Activated naive CD4-positive, alpha-beta T cell treated with Interleukin-2 at 50 U/mL for 16 hours (primary cell): ENCODE measurements at places on chromosomes 13 and 19.

DNA sequence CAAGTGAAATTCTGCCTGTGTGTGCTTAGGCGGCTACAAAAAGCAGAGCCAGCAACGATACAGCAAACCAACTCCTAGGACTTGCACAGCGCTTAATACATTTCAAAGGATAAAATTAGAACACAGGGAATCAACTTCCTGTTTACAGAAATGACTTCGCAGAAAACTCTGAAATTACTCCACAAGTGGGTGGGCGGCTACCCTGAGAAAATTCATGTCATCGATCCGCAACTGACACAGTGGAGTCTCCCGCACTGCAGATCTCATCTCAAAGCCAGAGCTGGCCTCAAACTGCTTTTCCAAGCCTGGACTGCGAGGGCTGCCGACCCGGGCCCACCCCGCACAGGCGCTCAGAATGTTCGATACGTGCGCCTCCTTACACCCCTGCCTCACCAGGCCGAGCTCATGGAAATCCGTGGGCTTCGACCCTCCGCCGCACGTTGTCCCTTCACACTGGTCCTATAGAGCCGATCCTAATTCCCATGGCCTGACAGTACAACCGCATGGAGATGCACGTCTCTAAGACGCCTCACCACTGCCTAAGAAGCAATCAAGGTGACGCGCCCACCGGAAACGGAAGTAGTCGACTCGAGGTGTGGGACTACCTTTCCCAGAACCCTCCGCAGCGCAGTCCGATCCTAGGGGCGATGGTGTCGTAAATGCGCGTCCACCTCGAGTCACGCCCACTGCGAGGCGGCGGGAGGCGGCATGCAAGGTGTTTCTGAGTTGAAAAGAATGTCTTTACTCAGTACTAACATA lies at the start of gene ZNF229:
Gene ZNF229 (minus strand): TSS at position 557 of the 759 bp plus-strand sequence. CDS start 5,625 bp downstream, outside the sequence.
- peak; percentile 57 for DNase-seq

- no peak for DNase-seq
These were observed 564.1 kb downstream of the DCT start for GRCh38 chr13:93915269-93915809.

DNA sequence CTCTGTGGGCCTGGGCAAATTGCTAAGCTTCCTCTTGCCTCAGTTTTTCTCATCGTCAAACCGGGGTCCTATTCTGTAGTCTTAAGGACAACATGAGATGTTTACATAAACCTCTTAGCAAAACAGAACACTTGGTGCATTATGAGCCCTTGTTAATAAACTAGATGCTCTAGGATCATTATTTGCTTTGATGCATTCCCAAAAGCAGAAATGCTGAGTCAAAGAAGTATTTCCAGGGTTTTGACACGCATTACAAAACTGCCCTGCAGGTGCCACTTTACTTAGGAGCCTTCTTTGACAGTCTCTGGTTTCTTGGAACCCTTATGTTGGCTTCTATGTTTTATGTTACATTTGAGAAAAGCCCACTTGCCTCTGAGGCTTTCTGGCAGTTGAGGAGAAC lies 12.1 kb downstream of the AKAP11 start:
- DNase-seq: no peak

DNA sequence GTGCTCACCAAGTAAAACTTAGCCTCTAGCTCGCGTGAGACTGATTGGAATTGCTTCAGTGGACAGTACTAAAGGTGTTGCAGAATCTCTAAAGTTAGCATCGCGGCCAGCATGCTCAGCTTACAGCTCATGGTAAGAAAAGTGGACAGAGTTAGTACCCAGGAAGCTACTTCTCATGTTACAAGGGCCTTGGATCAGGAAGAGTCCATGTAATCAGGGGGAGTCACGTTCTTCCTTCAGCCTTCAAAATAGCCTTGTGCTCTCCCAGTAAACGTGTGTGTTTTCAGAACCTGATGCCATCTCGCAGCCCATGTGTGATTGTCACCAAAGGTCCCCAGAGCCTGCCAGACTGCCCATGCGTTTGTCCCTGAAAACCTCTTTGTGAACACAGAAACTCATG lies 195.8 kb upstream of the RNF113B start:
- no peak for DNase-seq

- DNase-seq: no peak
These were observed 595 bp downstream of the ZNF440 start for GRCh38 chr19:11814700-11815035.

- DNase-seq: no peak
These were observed 1.7 kb downstream of the ANKRD24 start for GRCh38 chr19:4183967-4184717.

- no peak for DNase-seq
These were observed 753.9 kb downstream of the OLFM4 start for GRCh38 chr13:53782488-53782961.

DNA sequence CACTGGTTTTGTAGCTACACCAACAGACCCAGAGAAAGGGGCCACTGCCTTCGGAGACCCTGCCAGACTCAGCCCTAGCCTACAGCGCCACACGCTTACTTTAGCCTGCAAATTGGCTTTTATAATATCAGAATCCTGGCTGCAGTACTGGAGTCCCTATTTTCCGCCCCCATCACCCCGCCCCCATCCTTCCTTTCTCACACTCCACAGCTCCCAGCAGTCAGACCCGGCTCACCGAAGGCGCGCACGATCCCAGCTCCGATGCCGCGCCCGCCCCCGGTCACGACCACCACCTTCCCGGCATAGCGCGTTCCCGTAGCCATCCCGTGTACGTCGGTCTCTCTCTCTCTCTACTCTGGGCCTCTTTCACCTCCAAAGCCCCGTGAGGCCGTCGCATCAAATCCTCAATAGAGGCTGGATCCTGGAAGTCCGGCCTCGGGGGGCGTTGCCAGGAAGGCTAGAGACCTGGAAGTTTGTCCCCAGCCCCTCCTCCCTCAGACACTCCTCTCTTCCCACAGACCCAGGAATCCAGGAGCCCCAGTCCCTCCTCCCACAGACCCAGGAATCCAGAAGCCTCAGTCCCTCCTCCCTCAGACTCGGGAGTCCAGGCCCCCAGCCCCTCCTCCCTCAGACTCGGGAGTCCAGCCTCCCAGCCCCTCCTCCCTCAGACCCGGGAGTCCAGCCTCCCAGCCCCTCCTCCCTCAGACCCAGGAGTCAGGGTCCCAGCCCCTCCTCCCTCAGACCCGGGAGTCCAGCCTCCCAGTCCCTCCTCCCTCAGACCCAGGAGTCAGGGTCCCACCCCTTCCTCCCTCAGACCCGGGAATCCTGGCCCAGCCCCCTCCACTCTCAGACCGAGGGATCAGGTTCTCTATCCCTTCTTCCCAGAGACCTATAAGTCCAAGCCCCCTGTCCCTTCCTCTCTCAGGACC lies at the start of gene HSD17B14:
Gene HSD17B14 (minus strand): TSS at position 403 of the 929 bp plus-strand sequence. CDS start 80 bp downstream, at position 323.
- no peak for DNase-seq

DNA sequence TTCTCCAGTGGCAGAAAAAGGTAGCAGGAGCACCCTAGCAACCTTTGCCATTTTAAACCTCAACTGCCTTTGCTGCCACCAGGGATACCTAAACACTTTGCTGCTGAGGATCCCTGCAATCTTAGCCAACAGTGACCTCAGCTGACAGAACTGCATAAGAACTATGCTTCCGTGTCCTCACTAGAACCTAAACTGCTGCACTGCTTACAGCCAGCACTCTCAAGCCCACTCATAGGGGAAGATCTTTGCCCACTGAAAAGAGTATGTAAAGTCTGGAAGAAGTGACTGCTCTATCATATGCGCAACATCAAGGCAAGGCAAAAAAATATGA lies 270.0 kb upstream of the PCDH20 start:
- DNase-seq: no peak

DNA sequence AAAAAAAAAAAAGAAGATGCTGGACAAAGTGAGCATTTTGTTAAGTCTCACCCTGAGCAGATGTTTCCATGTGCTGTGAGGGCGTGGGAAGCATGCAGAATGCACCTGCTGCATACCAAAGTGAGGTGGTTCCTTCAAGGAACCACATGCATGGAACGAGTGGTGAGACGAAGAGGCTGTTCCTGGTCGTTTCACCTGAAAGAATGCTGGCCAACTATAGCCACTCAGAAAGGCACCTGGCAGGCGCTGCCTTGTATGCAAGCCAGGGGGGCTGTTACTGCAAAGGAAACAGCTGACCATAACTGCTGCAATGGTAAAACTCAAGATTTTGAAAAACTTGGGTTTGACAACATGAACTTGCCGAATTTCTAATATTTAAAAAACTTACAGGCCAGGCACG lies 14.7 kb downstream of the MIER2 start:
- no peak for DNase-seq

GRCh38 chr19:3494051-3494450 lies 6.4 kb downstream of the DOHH start:
- peak; percentile 28 for DNase-seq

- no peak for DNase-seq
These were observed 5.6 kb upstream of the SIGLEC9 start for GRCh38 chr19:51119101-51119500.

DNA sequence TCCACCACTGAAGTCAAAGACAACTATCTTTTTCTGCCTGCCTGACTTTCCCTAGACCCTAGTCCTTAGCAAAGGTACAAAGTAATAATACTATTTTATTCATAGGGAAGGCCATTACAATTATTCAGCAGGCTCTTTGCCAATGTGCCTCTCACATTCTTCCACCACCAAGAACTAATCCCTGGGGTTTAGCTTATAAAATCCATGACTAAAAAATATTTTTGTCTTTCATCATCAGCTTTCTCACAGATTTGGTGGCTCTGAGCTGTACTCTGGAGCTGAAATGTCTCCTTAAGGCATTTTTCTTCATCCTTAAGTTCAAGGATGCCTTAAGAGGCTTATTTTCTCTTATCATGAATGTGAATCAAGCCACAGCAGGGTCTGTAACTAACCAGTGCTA lies 96.1 kb downstream of the OXGR1 start:
- no peak for DNase-seq

DNA sequence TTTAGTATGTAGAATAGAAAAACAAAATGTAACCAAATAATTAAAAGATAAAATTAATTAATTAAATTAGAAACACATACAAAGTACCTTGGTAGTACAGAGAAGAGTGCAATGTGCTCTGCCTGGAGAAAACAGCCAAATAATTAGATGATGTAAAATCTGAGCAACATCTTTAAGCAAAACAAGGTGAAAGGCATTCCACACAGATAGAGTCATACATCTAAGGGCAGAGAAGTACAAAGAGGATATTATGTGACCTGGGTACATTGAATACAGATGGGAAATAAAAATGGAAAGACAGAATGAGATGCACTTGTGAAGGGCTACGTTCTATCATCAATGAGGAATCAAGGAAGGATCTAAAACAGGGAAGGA lies 25.2 kb upstream of the FNDC3A start:
- no peak for DNase-seq

GRCh38 chr13:94559222-94559795 lies 36.6 kb downstream of the TGDS start:
- DNase-seq: no peak

- no peak for DNase-seq
These were observed 17.1 kb upstream of the GPC5 start for GRCh38 chr13:91381371-91381770.

GRCh38 chr19:39969681-39970424 lies 1.1 kb upstream of the PSMC4 start:
- peak; percentile 5 for DNase-seq

DNA sequence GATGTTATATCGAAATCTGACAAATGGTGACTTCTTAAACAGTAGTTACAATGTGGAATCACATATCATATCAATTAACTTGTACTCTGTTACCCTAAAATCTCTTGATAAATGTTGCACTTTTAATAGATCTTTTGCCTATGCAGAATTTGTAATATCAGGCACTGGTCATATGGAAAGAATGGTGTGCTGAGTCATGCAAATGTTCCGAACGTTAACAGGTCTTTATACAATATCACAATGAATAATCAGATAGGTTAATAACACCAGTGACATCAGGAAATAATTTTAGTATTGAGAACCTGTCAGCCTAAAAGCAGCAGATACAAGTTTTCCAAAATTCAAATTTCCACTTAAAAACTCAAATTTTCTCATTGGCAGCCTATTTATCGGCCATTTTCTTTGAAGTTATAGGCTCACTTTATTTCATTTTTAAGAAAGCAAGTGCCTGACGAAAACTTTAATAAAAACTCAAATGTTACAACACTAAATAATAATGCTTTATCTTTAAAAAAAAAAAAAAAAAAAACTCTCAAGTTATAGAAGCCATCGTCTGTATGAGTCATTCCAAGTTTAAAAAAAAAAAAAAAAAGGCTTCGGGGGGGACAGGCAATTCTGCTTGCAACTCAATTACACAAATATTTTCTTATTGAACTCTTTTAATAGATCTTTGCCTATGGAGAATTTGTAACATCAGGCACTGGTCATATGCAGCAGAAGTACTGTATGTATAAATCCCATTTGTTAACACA lies 180.9 kb downstream of the DIAPH3 start:
- DNase-seq: no peak

GRCh38 chr19:12772323-12772722 lies 3.0 kb downstream of the HOOK2 start:
- no peak for DNase-seq

GRCh38 chr13:23081901-23082300 lies 98.9 kb upstream of the SGCG start:
- DNase-seq: no peak

DNA sequence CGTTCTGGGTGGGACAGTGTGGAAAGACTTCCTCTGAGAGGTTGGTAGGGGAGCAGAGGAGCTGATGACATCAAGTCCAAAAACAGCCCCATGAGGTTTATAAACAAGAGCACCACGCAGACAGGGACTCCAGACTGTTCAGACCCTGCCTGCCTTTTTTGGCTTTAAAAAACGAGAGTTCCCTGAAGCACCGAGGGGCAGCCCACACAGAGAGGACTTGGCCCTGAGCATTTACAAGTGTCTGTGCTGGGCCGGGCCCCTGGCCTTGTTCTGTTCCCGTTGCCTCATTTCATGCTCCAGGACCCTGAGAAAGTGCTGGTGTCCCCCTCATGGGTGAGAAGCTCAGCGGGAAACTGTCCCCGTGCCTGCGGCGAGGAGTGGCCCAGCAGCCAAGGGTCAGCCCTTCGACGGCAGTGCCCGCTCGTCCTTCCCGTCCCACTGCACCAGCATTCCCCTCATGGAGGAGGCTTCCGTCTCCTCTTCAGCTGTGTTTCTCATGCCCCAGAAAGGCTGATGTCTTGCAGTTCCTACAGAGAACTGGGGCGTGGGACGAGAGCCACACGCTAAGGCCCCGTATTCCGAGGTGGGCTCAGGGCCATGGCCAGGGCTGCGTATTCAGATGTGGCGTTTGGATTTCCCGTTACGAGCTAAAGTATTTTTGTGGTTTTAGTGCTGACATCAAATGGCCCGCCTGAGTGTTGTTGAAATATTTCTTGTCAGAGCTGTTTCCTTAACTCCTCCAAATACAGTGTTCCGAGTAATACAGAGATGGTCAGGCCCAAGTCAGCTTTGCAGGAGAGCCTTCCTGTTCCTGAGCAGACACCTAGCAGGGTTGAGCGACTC lies 93.5 kb downstream of the ATP11A start:
- DNase-seq: no peak

- no peak for DNase-seq
These were observed 7.4 kb upstream of the IL17D start for GRCh38 chr13:20696073-20696472.
